ENCODE measurements at places on chromosomes 16 and 17.

GRCh38 chr16:68592466-68593337 is 52.4 kb upstream of the CDH3 start:
- DNase-seq, result no peak

DNA sequence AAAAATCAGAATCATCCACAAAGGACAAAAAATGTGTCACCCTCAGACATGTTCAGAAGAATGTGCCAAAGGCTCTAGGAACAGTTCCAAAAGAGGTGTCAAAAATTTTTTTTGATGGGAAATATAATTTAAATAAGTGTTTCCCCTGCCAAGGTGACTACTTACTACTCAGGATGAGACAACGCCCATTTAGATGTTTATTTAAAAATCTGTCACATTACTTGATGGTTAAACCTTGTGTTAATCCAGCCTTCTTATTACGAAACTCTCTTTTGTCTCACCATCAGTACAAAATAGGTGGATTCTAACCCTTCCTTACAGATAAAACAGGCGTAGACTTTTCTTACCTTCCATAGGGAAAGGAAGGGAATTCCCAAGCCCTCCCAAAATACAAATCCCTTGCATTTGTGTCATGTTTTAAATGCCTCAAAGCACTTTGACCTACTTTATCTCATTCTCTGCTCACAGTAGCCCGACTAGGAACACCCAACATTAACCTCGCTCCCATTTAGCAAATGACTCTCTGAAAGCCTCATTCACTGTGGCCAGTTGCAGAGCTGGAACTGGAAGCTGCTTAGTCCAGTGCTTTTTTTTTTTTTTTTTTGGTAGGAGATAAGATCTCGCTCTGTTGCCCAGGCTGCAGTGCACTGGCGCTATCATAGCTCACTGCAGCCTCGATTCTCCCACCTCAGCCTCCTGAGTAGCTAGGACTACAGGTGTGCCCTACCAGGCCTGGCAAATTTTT is 5.8 kb upstream of the GNA13 start:
- DNase-seq, result no peak

GRCh38 chr17:14072881-14073280 is 3.6 kb downstream of the COX10 start:
- DNase-seq, result no peak

DNA sequence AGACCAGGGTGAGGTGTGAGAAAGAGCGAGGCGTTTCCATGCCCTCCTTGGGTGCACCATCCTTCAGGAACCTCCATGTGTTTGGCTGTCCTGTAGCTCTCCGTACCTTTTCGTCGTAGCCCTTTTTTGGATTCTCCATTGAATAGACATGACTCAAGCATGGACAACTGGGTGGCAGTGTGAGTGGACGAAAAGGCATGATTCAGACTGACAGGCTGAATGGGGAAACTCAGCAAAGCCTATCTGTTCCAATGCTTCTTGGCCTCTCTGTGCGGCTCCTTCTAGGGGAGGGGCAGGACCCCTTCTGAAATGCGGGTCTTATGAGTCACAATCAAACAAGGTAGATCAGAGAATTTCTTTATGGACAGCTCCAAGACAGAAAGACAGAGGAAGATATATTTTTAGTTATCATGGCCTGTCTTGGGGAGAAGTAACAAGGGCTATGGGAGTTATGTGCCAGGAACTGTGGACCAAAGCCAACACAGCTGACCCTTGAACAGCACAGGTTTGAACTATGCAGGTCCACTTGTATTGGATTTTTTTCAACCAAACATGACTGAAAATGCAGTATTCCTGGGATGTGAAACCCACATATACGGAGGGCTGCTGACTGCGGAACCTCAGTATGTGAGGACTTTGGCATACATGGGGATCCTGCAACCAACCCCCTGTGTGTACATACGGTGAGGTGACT is 22.9 kb downstream of the ADORA2B start:
- DNase-seq, result no peak

- no peak for DNase-seq
These were observed 86.8 kb downstream of the CMIP start for GRCh38 chr16:81531419-81531821.
